ENCODE measurements at places on chromosomes 4 and X.

DNA sequence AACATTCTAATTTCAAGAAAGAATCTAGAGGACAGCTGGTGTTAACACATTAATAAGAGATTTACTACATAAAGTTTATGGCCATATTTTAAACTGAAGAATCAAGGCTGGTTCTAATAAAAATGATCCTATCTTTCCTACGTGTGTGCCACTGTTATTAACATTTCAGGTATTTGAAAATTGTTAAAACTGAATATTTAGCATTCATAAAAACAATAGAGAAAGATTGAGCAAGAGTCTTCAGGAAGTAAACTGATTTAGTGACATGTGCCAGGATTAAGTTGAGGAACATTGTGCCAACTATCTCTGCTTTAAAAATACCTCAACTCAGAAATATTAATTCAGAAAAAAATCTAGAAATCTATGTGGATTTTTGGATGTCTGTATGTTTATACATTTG is 810.1 kb downstream of the FAT4 start:
- no peak for DNase-seq

- DNase-seq = no peak
Measured at GRCh38 chr4:27836523-27836922, 975.9 kb downstream of the STIM2 start.

GRCh38 chr4:105509291-105509690 is 35.4 kb upstream of the PPA2 start:
- no peak for DNase-seq

- DNase-seq = no peak
Measured at GRCh38 chr4:26073886-26074560, 160.0 kb downstream of the SMIM20 start.

- DNase-seq = no peak
Measured at GRCh38 chr4:26731351-26732035, 129.1 kb upstream of the STIM2 start.

DNA sequence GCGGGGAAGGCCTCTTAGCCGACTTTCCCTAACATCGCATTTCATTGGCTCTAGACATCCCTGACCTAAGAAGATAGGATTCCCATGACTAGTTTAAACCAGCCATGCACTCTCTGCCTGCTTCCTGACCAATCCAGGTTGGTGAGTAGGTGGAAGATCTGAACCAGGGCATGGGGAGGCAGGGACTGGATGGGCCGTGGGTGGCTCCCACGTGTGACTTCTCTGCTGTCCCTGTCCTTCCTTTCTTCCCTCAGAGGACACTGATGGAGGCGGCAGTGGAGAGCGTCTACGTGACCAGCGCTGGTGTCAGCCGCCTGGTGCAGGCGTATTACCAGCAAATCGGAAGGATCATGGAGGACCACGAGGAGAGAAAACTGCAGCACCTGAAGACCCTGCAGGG is 90.7 kb downstream of the EVC start:
- DNase-seq = no peak

- no peak for DNase-seq
Measured at GRCh38 chrX:10071451-10072144, 85.2 kb upstream of the CLCN4 start.

DNA sequence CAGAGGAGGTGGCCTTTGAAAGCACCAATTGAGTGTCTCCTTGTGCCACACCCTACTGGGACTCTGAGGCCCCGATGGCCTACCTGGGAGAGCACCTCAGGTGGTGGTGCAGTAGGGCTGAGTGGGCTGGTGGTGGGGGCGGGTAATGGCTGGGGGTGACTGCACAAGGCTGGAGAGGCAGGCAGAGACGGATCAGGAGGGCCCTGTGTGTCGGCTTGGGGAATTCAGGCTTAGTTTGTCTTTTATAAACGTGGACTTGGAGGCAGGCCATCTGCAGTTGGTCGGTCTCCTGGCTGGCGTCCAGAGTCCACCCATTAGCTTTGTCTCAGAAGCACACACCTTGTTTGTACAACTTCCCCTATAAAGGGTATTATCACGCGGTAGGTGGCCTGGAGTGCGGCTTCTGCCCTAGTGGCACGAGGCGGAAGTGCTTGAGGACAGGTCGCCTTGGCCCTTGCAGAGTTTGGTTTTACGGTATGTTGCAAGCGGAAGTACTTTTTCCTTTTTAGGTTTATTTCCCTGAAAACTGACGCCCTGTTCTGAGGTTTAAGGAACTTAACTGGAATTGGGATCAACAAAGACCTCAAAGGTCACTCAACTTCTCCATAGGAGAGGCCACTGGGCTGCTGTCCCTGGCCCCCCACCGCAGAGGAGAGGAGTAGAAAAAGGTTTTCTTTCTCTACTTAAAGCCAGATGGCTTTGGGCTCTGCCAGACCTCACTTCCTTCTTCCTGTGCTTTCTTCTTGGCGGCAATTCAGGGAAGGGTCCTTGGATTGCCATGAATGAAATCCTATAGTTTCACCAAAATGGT is 8.0 kb downstream of the TBC1D14 start:
- DNase-seq = no peak

DNA sequence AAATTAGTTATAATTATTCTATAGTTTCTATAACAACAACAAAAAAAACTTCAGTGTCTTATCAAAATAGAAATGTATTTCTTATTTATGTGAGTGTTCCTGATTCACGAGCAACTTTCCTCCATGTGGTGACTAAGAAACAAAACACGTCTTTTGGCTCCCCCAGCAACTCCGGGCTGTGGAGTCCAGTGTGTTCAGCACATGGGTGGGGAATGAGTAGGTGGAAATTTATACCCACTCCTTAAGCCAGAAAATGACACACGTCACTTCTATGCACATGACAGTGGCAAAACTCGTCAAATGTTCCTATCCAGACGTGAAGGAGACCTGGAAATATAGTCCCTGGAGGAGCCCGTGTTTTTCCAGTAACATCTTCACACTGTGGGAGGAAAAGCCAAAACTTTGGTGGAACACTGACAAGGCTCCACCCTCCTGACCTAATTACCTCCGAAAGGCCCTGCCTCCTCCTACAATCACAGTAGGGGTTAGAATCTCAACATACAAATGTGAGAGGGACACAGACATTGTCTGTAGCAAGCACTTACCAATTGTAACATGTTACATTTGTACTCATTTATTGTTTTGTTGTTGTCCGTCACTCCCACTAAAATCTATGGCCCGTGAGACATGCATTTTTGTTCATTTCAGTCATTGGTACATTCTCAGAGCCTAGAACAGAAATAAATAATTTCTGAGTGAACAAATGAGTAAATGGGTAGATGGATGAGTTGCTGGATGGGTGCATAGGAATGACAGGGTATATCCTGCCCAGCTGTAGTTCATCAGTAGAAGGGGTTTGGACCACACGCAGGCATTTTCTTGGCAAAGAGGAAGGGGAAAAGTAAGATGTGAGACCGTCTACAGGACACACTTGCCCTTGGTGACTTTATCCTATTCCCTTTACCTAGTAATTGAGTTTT is 605.8 kb upstream of the TENM3 start:
- DNase-seq = no peak
